Anterior cingulate cortex (tissue), 58 donors: ENCODE measurements at places on chromosomes 4 and X.

DNA sequence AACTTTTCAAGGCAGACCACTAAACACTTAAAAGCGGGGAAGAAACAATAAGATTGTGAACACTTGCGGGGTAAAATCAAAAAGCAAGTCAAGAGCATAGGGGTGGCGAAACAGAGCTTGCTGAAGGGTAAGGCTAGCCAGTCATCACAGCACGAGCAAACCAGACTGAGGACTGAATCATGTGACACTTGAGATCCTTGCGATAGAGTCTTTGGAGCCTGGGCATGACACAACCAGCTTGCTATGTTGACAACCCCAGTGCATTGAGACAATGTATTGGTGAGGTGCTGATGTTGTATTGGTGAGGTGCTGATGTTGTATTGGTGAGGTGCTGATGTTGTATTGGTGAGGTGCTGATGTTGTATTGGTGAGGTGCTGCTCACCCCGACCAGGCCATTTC is 72.3 kb downstream of the SLIT2 start:
- no peak for DNase-seq

GRCh38 chr4:54568184-54568583 is 89.6 kb upstream of the KIT start:
- DNase-seq = no peak

DNA sequence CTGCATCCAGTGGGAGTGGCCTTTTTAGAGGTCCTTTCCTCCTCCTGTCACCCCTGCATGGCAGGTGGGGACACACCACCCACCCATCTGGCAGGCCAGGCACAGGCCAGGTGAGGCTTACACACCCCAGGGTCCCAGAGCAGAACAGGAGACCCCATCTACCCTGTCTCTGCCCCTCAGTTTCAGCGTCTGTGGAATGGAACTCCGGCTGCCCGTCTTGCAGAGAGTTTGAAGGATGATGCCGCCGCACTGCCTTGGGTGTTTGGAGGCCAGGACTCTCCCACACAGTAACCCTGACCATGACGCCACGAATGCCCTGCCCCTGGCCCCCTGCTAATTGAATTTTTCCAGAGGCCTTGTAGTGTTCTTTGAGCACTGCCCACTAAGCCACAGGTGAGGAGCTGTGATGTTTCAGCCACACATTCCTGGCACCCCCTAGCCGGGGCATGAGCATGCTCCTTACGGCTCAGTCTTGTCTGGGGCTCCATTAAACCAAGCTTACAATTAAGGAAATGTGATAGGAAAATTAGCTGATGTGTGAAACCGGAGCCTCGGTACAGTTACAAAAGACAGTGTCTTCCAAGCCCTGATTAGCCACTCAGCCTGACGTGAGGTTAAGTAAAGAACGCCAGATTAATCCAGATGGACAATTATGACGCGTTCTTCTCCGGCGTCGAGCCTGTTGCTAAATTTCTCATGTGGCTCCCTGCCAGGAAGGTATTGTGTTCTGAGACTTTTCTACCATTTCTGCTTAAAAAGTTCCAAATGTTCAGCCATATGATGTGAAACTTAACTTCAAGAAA is 39.3 kb downstream of the HMX1 start:
- DNase-seq = no peak

DNA sequence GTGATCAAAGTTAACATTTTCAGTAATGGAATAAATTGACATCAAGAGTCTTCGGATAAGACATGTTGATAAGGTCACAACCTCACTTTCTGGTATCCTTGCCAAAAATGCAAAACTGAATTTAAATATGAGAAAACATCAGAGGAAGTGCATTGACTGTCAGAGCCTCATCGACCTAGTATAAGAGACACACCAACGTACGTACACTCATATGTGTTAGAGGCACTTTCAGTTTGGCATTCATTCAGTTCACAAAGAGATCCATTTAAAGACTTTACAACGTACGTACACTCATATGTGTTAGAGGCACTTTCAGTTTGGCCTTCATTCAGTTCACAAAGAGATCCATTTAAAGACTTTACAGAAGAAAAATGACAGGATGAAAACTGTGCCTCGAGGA is 280.3 kb downstream of the INPP4B start:
- DNase-seq = no peak

DNA sequence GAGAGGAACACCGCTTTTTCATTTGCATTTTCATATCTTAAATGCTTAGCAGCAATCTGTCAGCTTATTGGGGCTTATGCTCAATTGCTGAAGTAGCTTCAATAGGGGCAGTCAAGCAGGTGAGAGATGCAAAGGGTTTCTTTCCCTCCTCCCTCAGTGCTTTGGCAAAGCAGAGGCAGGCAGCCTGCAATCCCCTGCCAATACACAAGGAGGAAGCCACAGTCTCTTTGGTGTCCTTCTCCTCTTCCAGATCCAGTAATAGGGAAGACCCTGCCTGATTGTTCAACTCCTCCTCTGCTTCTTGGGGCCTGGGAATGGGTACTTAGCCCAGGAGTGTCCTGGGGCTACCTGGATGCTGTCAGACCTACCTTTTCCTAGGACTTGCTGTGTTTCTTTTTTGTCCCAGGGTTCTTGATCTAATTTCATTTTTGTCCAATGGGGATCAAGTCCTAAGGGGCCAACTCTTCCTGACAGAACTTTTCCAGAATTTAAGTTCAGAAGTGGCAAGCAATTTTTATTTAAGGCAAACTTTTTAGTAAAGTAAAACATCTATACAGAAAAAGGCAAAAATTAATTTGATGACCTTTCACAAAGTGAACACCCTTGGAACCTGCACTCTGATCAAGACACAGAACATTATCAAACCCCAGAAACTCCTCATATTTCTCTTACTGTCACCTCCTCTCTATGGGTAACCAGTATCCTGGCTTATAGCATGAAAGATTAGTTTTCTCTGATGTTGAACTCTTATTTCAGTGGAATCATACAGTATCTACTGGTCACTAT is 260.3 kb downstream of the PPP3CA start:
- DNase-seq = no peak

- no peak for DNase-seq
Observed at GRCh38 chr4:20528508-20528907, 171.8 kb upstream of the PACRGL start.

- no peak for DNase-seq
Observed at GRCh38 chr4:958314-958665, 15.1 kb downstream of the DGKQ start.

GRCh38 chr4:87500092-87500462 is 29.1 kb downstream of the SPARCL1 start:
- no peak for DNase-seq

DNA sequence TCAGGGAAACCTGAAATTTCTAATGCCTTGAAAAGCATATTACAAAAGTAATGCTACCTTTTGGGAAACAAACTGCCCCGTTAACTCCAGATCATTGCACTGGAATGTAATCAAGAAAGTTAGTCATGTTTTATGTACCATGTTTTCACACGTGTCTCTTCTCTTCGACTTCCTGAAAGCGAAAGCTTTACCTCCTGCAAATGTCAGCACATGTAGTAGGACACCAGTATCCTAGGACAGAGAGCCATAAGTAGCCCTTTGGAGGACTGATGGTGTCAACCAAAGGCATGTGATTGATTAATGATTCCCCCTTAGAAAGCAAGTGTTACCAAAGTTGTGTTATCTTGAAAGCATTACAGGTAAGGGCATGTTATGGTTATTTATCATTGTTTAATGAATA is 8.8 kb upstream of the MND1 start:
- no peak for DNase-seq

DNA sequence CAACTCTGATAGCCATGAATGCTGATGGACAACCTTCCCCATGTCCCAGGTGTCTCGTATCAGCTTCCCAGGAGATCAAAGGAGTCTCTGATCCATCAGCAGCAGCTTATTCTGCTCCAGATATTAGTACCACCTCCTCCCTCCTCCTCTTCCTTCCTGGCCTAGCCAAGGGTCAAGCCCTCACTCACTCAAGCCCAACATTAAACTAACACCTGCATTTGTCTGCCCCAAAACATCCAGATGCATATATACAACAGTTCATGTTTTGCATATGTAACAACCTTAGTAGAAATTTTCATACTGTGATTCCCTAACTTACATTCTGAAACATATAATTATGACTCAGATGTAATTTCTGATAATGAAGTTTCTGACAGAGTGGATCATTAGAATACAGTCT is 29.9 kb downstream of the BCLAF3 start:
- no peak for DNase-seq

DNA sequence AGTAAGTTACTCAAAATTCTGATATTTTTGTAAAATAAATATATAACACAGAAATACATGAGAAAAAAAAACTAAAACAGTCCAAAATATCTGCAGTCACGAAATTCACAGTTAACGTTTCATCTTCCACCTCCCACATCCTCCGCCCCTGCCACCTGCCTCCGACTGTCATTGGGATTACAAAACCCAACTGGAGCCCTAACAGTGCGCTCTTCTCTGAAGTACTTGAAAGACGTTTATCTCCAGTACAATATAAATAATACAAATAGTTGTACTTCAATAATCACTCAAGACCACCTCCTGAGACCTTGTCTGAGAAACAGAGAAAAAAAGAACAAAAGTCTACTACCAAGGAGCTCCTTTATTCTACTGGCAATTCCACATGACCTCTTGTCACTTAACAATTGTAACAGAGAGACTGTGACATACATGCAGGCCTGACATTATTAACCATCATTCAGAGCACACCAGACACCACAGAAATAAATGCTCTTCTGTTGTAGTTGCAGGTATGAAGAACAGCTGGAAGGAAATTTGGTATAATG is 280.6 kb downstream of the PPP3CA start:
- DNase-seq = peak; percentile 33

DNA sequence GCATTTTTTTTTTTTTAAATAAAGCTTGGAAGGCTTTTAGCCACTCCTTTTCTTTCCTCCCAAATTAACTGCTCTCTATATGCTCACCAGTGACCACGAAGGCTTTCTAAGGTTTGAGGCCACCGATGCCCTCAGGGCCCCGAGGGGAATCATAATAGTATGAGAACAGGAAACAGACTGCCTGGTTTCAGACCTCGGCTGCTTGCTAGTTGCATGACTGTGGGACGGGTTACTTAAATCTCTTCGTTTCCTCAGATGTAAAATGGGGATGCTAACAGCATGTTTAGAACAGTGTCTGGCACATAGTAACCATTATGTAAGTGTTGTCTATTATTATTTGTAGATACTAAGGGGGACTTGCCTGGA is 3.6 kb downstream of the LINC00632 start:
- DNase-seq = no peak

DNA sequence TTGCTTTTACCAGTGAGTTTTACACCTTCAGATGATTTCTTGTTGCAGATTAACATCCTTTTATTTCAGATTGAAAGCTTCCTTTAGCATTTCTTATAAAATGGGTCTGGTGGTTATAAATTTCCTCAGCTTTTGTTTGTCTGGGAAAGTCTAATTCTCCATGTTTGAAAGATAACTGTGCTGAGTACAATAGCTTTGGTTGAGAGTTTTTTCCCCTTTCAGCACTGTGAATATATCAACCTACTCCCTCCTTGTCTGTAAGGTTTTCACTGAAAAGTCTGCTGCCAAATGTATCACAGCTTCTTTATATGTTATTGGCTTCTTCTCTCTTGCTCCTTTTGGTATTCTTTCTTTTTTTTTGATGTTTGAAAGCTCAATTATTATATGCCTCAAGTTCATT is 53.5 kb upstream of the ACTRT1 start:
- no peak for DNase-seq

DNA sequence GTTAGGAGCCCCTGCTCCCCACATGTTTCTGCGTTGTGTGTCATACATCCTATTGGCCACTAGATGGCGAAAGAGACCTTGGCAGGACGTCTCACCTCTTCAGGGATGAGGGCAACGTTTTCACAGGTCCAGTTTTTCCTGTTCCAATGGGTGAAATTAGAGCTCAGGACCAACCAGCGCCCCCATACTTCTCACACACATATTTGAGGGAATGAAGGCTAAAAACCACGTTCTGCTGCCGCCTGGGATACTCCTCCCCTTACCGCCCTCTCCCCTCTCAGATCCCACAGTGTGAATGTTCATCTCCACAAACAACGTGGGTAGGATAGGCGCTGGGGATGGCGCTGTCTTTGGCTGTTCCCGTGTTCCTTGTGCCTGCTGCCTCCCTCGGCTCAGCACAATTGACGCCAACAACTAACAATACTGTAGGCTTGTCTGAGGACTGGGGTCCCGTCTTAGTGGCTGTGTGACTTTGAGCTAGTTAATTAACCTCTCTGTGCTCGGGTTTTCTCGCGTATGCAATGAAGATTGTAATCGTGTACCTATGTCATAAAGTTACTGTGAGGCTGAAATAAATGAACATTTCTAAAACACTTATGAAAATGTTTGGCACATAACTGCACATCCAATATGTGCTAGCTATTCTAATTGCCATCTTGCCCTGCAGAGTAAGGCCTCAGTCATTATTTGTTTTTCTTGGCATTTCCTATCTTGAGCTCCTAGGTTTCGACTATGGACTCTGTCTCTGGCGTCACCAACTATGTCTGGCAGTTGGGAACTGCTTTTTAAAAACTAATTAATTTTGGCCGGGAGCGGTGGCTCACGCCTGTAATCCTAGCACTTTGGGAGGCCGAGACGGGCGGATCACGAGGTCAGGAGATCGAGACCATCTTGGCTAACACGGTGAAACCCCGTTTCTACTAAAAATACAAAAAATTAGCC is 181.3 kb upstream of the STK26 start:
- no peak for DNase-seq

DNA sequence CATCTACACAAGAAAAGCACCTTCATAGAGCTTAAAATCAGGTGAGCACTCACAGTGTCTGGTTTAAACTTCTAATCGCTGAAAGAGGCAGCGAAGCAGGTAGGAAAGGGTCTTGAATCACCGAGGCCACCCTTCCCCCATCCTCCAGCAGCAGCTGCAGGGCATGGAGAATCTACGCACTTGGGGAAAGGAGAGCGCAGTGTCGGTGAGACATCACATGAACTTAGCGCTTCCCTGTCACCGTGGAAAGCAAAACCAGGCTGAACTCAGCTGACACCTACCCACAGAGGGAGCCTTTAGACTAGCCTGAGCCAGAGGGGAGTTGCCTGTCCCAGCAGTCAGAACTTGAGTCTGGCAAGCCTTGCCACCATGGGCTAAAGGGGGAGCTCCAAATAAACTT is 197.2 kb upstream of the ZFP42 start:
- no peak for DNase-seq
